ENCODE measurements at places on chromosomes 4 and X.

DNA sequence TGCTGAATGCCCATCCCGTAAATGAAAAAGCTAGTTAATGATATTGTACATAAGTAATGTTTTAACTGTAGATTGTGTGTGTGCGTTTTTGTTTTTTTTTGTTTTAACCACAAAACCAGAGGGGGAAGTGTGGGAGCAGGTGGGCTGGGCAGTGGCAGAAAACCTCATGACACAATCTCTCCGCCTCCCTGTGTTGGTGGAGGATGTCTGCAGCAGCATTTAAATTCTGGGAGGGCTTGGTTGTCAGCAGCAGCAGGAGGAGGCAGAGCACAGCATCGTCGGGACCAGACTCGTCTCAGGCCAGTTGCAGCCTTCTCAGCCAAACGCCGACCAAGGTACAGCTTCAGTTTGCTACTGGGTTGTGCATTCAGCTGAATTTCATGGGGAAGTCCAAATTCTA, at the start of gene SPP1:
SPP1 (plus strand) TSS at position 249 of the 400 bp plus-strand sequence. CDS start 1,182 bp downstream, outside the sequence.
- no peak for DNase-seq

DNA sequence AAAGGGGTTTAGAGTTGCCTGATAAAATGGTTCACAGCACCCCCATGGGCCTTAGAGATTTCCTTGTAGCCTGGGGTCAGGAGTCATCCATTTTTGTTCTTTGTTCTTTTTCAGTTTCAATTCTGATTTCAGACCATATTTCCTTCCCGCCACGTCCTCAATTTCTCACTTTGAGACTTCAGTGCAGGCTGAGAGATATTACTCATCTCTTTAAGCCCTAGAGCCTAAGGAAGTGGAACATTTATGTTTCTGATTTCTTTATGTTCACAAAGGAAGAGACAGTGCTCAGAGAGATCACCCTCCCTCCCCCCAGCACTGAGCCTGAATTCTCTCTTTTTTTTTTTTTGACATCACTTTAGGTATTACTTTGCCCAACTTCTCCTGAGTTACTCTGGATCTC, 56.3 kb downstream of the MSN start:
- DNase-seq, result no peak

DNA sequence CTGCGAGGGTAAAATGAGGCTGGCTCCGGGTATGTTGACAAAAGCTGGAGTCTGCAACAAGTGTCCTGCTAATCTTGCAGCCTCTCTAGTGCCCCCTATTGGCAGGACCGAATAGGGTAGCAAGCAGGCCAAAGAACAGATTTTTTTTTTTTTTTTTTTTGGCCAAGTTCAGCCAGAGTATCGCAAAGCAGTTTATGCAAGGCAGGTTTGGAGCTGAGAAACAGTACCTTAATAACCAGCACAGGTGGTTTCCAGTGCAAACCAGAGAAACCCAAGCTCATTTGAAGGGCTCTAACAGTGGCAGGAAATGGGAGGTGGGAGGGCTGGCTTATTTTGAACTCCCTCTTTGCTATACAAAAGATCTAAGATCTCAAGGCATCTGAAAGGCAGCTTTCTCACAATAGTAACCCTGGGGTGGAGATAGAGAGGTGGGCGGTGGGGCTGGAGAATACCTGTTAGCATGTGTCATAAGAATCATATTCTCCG, 38.2 kb upstream of the OCIAD2 start:
- no peak for DNase-seq

DNA sequence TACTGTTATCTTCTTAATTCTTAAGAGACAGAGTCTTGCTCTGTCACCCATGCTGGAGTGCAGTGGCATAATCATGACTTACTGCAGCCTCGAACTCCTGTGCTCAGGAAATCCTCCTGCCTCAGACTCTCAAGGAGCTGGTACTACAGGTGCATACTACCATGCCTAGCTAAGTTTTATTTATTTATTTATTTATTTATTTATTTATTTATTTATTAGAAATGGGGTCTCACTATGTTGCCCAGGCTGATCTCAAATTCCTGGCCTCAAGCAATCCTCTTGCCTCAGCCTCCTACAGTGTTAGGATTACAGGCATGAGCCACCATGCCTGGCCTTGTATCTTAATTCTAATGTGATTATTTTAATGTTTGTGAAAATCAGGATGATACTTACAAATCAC, 125.6 kb downstream of the THOC2 start:
- DNase-seq, result no peak

DNA sequence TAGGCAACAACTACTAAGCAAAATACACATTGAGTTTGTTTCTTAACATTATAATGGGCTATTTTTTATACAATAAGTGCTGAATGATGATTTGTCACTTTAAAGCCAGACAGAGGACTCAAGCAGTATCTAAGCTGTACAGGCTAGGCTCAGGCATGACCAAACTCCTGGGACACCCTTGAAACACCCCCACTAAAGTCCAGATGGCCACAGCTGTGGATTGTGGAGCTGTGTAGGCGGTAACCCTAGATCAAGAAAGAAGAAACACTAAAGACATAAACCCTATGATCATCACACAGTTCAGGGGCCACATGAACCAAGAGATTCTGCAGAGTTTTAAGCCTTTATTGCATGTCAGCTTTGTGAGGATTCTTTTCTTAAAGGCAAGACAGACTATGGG, 25.1 kb downstream of the TAB3 start:
- DNase-seq, result no peak

DNA sequence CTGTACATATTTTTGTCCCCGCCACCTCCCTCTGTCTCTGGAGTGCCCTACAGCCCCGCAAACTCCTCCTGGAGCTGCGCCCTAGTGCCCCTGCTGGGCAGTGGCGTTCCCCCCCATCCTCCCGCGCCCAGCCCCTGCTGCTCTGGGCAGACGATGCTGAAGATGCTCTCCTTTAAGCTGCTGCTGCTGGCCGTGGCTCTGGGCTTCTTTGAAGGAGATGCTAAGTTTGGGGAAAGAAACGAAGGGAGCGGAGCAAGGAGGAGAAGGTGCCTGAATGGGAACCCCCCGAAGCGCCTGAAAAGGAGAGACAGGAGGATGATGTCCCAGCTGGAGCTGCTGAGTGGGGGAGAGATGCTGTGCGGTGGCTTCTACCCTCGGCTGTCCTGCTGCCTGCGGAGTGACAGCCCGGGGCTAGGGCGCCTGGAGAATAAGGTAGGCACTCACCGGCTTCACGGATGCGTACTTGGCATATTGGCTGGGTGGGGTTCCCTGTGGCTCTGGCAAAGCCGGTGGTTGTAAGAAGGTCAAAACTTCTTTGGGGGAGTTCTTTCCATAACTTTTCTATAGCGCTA, 653 bp downstream of the HHIP start:
- DNase-seq, result no peak

GRCh38 chr4:24533364-24533763, 51.0 kb downstream of the DHX15 start:
- no peak for DNase-seq

DNA sequence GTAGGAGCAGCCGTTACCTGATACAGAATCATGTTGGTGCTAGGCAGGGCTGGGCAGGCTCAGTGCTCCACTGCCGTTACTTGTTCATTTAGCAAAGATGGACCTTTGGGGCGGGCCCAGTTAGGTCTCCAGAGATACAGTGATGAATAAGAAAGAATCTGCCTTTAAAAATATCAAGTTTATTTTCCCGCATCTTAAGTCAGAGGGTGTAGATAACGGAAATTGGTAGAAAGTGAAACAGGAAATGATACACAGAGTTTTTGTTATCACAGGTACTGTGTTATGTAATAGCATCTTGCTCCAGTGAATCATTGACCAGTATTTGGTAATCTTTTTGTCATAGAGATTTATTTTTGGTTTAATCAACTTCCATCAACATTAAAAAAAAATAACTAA, 5.5 kb downstream of the TMEM131L start:
- no peak for DNase-seq

GRCh38 chr4:36274158-36274557, 7.3 kb upstream of the DTHD1 start:
- no peak for DNase-seq

- DNase-seq, result no peak
Measured at GRCh38 chr4:182320092-182320491, 76.9 kb downstream of the TENM3 start.

DNA sequence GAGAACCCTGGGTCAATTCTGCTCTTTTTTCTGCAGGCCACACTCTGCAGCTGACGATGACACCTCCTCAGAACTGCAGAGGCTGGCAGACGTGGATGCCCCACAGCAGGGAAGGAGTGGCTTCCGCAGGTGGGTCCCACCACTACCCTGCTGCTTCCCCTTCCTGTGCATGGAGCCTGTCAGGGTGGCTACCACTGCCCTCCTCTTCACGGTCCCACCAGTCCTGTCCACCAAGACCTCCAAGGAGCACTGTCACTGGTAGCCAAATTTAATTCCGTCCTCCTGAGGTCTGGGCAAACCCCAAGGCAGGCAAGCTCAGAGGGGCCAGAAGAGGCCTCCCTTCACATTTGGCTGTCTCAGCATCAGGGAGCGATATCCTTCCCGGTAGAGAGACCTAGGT, 4.2 kb downstream of the CNGA2 start:
- DNase-seq, result no peak

GRCh38 chr4:54941994-54942552, 183.3 kb downstream of the KDR start:
- no peak for DNase-seq

GRCh38 chr4:8324640-8325239, 55.2 kb downstream of the HTRA3 start:
- no peak for DNase-seq

GRCh38 chr4:174595141-174595929, 73.0 kb upstream of the HPGD start:
- DNase-seq, result no peak

- no peak for DNase-seq
Measured at GRCh38 chr4:151824656-151825055, 63.8 kb upstream of the GATB start.

- DNase-seq, result no peak
Measured at GRCh38 chr4:38034986-38035882, 75.0 kb downstream of the PTTG2 start.

DNA sequence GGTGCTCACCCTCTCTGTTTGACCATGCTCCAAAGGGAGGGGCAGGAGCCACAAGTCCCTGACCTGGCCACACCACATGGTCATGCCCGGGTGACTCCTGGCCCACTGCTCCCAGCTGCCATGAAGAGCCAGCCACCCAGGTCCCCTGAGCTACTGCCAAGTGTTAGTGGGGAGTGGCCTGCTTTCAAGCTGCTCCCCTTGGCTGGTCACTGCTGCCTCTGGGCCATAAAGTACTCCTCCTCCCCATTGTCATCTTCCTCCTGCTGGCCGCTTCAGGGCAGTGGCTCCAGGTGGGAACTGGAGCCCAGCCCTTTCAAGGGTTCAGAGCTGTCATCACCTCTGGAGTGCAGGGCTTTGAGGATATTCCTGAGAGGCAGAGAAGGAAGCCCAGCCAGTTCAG, 27.3 kb upstream of the RBBP7 start:
- no peak for DNase-seq

DNA sequence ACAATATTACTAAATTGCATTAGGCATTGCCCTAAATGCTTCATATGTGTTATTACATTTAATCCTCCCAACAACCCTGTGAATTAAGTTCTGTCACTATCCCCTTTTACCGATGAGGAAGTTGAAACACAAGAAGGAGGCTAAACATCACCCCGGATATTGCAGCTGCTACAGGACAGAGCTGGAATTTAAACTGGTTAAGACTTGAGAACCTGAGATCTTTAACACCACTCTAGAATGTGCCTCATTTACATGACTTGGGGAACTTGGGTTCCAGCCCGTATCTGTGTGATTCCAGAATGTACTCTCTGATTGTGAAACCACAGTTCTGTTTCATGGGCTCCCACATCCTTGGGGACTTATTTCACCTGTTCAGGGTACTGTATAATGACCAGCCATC, 165.1 kb upstream of the PPARGC1A start:
- no peak for DNase-seq

GRCh38 chr4:142473960-142474338, 372.2 kb downstream of the INPP4B start:
- DNase-seq, result no peak

GRCh38 chr4:147370473-147370872, 110.4 kb upstream of the EDNRA start:
- no peak for DNase-seq

- no peak for DNase-seq
Measured at GRCh38 chr4:90293320-90293719, 166.1 kb downstream of the CCSER1 start.

DNA sequence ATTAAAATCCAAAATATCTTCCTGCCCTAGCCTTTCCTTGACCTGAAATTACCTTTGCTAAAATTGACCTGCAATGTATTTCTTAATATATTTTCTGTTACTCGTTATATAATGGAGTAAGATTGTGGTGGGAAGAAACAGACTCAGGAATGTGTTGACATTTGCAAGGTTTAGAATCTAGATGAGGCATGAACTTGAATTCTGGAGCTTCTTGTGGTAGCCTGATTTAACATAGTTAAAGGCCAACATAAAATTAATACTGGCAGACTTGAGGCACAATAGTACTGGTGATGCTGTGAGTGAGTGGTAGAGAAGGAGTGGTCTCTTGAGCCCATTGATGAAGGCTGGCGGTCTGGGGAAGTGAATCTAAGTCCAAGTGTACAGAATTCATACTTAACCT, 197.9 kb upstream of the SPRY1 start:
- no peak for DNase-seq

- no peak for DNase-seq
Measured at GRCh38 chr4:87406462-87406861, 15.5 kb upstream of the HSD17B11 start.

DNA sequence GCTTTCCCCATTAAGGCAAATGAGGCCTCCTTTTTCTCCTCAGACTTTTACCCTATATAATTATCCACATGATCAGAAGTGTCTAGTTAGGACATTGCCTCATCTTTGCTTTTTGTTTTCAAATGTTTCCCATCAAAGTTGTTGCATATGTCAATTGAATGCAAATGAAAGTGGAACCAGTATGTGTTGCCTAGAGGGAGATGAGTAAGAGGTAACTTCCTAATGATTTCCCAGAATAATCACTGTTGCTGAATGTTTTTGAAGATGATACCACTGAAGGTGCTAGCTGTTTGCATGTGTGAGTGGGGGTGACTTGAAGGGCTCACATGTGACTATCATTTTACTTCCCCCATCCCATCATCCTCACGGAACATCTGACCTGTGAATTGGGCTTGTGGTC, 33.9 kb downstream of the PAK3 start:
- no peak for DNase-seq

GRCh38 chr4:161254375-161254774, 909.4 kb downstream of the FSTL5 start:
- DNase-seq, result no peak

DNA sequence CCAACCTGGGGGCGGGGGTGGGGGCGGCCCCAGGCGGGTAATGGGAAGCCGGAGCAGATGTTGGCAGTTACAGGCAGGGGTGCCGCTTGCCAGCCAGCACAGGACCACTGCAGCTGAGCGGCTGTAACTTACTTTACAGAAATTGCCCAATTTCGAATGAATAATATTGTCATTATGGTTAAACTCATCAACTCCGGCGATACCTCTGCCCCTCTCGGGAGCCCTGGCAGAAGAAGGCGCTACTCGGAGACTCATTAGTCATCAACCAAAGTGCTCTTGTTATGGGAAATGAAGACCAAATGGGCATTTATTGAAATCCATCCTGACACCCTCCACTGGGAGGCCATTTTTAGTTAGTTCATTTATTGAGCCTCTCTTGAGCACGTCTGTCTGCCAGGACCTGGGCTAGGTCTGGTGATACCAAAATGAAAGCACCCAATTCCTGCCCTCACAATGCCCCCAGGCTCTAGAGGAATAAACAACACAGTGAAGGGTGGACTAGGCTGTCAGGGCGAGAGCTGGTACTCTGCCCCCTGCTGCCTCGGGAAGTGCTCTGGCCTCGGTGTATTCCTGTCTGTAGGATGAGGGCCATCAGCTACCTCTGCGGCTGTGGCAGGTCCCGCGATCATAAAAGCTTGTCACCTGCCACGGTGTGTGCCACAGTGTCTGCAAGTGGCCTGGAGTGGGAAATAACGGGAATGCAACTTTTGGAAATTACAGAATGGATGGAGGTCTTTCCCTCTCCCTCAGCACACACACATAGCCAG, 159.1 kb upstream of the PSAPL1 start:
- DNase-seq, result no peak

Data from activated B cell treated with CpG ODN at 0.5 μM for 24 hours (primary cell).